Hair follicular keratinocyte (primary cell): ENCODE measurements at places on chromosomes 3 and 15. TPM values are rescaled to one million over a fixed set of nuclear protein-coding genes. Genes with fewer than 3 reads are reported as not detected.

Gene ALG1L2
- total RNA-seq = not detected in 2 replicates

Gene ZNF501
- 2.5 and 2.7 TPM in 2 replicates for total RNA-seq

Gene FANCD2OS
- total RNA-seq = not detected in 2 replicates

Gene ROPN1
- not detected in 2 replicates for total RNA-seq

Gene FOXP1
- total RNA-seq = 22.9 and 25.7 TPM in 2 replicates

Gene FHIT
- total RNA-seq = 1.8 and 2.0 TPM in 2 replicates

Gene ZIC1
- 1.2 TPM in 1 of 2 replicates, not detected in the other for total RNA-seq
